ENCODE measurements at places on chromosomes 1 and 21. TPM values are rescaled to one million over a fixed set of nuclear protein-coding genes. Genes with fewer than 3 reads are reported as not detected.

- no peak for DNase-seq
Measured at GRCh38 chr1:224959115-224959514, 29.6 kb downstream of the DNAH14 start.

- no peak for DNase-seq
Measured at GRCh38 chr1:177210071-177210470, 39.3 kb downstream of the BRINP2 start.

GRCh38 chr1:11893907-11894251 is 32.3 kb downstream of the KIAA2013 start:
- DNase-seq = peak; percentile 92

GRCh38 chr1:218660678-218661053 is 315.5 kb downstream of the TGFB2 start:
- DNase-seq = peak; percentile 49

- DNase-seq = peak; percentile 96
Measured at GRCh38 chr1:224435318-224435763, 744 bp upstream of the WDR26 start.

Gene CD1E
- total RNA-seq = not detected

- peak; percentile 86 for DNase-seq
Measured at GRCh38 chr21:46393941-46394594, 64.6 kb upstream of the DIP2A start.

DNA sequence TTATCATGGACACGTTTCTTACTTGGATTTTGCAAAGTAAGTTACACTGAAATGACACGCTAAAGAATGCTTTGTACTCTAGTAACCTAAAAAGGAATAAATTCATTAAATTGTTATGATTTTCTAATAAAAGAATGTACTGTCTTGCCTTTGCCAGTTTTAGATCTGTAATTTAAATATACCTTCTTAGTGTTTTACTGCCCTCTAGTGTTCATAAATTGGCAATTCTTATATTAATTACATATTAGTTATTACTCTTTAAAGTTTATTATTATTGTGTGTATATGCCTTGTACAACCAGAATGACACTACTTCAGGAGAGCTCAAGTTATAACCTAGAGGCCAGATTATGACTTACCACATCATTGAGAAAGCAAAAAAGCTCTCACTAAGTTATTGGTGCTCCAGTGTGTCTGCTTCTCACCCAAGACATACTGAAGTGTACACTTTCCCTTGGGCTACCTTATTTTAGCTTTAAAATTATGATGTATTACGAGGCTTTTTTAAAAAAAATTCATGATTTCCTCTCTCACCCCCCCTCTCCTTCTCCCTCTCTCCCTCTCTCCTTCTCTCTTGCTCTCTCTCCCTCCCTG is 169.9 kb downstream of the HS2ST1 start:
- no peak for DNase-seq

- no peak for DNase-seq
Measured at GRCh38 chr1:234658138-234658537, 48.2 kb upstream of the IRF2BP2 start.

Gene NTRK1
- 0.88 TPM for total RNA-seq

Gene TEDDM1
- total RNA-seq = not detected

GRCh38 chr1:63936276-63936675 is 162.5 kb downstream of the ROR1 start:
- DNase-seq = no peak

- DNase-seq = peak; percentile 50
Measured at GRCh38 chr21:17726047-17726829, 92.9 kb downstream of the C21orf91 start.

Gene AVPR1B
- total RNA-seq = not detected

Gene CFHR2
- total RNA-seq = not detected

Gene PRUNE1
- 11.6 TPM for total RNA-seq

Gene RUNX1
- total RNA-seq = 60.4 TPM

- DNase-seq = no peak
Measured at GRCh38 chr1:45501505-45501859, 1.4 kb downstream of the MMACHC start.

Gene PTPRF
- total RNA-seq = 13.0 TPM

DNA sequence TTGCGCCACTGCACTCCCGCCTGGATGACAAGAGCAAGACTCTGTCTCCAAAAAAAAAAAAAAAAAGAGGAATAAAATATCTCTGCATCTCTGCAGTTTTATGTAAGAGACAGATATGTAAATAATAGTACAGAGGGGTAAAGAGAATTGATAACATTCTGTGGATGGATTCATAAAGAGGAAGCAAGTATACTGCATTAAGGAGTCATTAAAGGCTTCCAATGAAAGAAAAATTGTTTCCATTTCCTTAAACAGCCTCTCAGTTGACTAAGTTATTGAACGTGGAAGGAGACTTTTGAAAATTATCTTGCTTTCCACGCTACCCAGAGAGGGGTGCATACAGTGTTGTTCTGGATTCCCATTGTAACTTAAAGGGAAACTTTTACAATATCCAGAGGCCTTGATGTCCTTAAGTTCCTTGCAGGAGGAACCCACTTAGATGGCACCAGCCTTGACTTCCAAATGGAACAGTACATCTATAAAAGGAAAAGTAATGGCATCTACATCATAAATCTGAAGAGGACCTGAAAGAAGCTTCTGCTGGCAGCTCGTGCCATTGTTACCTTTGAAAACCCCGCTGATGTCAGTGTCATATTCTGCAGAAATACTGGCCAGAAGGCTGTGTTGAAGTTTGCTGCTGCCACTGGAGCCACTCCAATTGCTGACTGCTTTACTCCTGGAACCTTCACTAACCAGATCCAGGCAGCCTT is 13.8 kb downstream of the CEP350 start:
- DNase-seq = no peak

DNA sequence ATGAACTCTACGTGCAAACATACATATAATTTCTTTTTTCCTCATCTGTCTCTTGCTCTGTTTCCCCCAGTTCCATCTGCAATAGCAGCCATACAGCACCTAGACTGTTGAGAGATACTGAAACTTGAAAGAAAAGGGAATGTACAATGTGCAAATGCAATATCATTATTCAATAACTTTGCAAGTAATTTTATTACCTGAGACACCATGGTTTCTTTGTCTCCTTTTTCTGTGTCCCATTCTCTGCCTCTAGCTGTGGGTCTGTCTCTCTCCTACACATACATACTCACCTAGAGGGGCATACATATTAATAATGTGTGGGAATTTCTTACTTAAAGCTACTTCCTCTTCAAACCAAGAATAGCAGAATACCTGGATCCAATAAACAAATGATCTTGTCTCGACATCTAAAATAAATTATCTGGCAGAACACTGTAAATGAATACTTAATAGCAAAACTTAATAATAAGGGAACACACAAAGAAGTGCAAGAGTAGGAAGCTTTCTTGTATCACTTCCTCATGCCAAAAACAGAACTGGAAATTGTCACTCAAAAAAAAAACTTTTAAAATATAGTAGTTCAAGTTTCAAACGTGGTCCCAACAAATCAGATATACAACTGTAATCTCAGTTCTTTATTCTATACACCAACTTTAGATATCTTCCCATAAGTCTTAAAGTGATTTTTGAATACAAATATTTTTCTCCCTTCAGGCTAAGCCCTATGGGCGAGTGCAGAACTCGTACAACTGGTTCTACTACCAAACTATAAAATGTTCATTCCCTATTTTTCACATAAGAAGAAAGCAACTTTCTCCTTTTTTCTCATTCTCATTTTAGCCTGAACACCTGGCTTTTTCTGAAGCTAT is 194.6 kb downstream of the NRIP1 start:
- DNase-seq = no peak

DNA sequence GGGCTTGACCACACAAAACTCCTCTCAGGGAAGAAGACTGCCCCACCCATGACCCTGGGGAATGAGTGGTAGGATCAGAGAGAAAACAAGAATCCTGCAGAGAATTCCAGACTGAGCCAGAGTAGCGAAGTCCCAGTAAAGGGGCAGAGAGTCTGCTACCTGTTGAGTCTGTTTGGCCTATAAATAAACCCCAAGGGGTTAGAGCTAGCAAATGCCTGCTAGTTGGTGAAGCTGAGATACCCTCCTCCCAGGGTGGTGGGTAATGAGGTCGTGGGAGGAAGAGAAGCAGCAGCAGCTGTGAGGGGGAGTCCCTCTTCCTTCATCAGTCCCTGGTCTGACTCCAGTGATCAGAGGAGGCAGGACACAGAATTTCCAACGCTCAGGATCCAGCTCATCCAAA is 2.5 kb downstream of the TRAF3IP3 start:
- DNase-seq = peak; percentile 13

DNA sequence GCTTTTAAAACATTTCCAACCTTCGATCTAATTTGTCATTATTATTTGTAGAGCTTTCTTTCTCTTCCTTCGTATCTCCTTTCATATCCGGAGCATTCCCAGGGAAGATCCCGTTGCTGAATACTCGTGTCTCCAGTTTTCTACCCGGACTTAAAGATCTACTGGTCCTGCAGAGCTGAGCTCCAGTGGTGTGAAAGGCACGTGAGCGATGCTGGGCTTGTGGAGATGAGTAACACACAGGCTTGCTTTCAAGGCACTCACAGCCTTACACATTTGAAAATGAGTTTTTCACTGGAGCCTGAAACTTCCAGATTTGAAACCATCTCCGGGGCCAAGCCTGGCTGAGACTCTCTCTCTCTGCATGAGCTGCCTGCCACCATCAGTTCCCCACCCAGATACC is 428.3 kb downstream of the KIF26B start:
- DNase-seq = no peak

GRCh38 chr1:216464489-216464888 is 41.2 kb upstream of the USH2A start:
- DNase-seq = peak; percentile 63

GRCh38 chr1:221162352-221162751 is 283.1 kb downstream of the HLX start:
- DNase-seq = no peak

Gene AMY2B
- total RNA-seq = 6.2 TPM

Gene SPATA21
- not detected for total RNA-seq

Gene GPR52
- 1.4 TPM for total RNA-seq

DNA sequence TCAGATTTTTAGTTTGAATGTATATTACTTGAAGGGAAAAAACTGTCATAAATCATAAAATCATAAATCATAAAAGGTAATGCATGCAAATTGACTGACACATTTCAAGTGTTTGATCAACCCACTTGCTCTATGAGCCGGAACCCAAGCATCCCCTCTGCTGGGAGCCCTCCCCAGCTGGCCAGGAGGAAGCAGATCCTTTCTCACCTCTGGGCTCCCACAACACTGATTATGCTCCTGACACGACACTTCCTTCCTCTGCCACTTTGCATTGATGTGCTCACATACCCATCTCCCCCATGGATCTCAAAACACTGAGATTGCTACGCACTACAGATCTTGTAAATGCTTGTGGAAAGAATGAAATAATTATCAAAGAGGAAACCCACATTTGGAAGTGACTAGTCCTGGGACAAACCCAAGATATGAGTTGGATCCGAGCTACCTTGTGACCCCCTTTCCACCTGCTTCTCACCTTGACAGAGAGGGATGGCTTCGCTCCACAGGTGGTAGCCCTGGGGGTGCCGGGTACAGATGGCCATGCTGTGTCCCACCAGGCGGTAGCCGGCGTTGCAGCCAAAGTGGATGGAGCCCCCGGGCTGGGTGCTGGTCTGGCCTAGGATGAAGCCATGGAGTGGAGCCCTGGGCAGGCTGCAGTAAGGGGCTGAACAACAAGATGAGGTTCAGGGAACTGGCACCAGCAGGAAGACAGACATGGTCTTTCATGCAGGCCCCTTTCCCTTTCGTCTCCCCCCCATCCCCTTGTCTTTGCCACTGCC is 104.6 kb downstream of the ZSCAN20 start:
- DNase-seq = no peak

GRCh38 chr1:224605482-224606181 is 10.5 kb upstream of the CNIH3 start:
- DNase-seq = no peak

DNA sequence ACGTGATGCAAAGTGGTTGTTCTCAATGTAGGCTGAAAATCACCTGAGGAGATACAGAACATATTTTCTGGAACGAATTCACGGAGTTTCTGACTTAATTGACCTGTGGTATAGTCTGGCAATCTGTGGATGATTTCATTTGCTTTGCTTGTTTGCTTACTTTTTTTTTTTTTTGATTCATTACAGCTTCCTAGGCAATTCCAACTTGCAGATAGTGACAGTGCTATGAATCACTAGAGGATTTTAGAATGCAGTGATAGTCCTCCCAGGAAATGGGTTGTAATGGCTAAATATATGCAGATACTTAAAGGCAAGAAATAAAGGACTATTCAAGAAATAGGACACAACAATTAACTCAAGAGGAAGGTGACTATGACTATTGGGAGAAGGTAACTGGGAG is 1378.1 kb upstream of the PRMT6 start:
- no peak for DNase-seq

Gene LRRC3
- total RNA-seq = 0.88 TPM

DNA sequence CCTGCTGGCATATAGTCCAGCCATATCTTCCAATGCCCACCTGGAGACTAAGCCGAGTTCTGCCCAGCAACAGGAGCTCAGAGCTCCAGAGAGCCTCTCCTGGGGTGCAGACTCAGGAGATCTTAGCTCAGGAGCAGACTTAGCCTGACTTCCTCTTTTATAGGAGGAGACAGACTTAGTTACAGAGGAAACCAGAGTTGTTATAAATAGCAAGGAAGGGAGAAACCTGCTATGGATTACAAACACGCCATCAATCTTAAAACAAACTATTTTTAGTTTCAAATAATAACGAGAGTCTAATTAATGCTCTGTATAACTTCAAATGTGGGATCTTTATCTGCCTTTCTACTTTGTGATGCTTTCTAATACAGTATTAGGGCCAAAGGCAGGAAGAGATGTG is 3.3 kb upstream of the KIF21B start:
- peak; percentile 74 for DNase-seq

Gene ESPN
- not detected for total RNA-seq

- DNase-seq = no peak
Measured at GRCh38 chr1:224565611-224566406, 50.3 kb upstream of the CNIH3 start.

Gene TACSTD2
- total RNA-seq = 0.29 TPM

Gene HUNK
- total RNA-seq = under 0.01 TPM

GRCh38 chr1:246651012-246651695 is 73.1 kb upstream of the SCCPDH start:
- DNase-seq = no peak

Gene SPTA1
- under 0.01 TPM for total RNA-seq

DNA sequence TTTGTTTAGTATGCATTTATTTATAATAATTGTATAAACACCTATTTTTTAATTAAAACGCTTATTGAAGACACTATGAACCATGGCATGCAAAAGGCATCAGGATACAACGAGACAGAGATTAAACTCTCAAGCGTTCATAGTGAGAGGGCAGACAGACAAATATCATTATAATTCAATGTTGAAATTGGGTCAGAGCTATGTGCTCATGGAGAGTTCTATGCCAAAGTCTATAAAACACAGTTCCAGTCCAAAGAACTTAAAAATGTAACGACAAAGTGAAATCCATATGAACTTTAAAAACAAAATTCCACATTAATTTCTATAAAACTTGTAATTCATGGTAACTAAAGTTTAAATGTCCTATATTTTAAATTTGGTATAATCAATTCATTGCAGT is 724.0 kb downstream of the LTN1 start:
- no peak for DNase-seq

GRCh38 chr1:221289103-221289502 is 409.9 kb downstream of the HLX start:
- DNase-seq = no peak

GRCh38 chr1:207890136-207890738 is 20.7 kb downstream of the CD34 start:
- DNase-seq = peak; percentile 93

- DNase-seq = peak; percentile 76
Measured at GRCh38 chr1:9589719-9590157, 1.0 kb downstream of the TMEM201 start.

Gene CRB1
- not detected for total RNA-seq
